ENCODE measurements at places on chromosomes 7 and 10. TPM values are rescaled to one million over a fixed set of nuclear protein-coding genes. Genes with fewer than 3 reads are reported as not detected.

GRCh38 chr10:104130041-104130440 is 8.1 kb downstream of the SFR1 start:
- H3K4me3 ChIP-seq, result no peak overlapping the region
- H3K27ac ChIP-seq, result no peak overlapping the region
- no peaks in the 10 kb centered on the region for H3K27me3 ChIP-seq
- no peaks in the 10 kb centered on the region for H3K36me3 ChIP-seq
- DNase-seq, result no peak
- H3K4me1 ChIP-seq, result no peaks in the 10 kb centered on the region

- no peaks in the 10 kb centered on the region for H3K36me3 ChIP-seq
- no peak for DNase-seq
- H3K4me3 ChIP-seq, result no peak overlapping the region
- H3K27me3 ChIP-seq, result no peaks in the 10 kb centered on the region
These were observed 291.4 kb downstream of the KLF6 start for GRCh38 chr10:3493621-3494020.

Gene TCAF2
- total RNA-seq, result 9.0 TPM

GRCh38 chr10:351770-352334 is 216.6 kb downstream of the ZMYND11 start:
- peak; percentile 70 for DNase-seq
- no peak overlapping the region for H3K27ac ChIP-seq
- H3K27me3 ChIP-seq, result no peaks in the 10 kb centered on the region
- H3K4me3 ChIP-seq, result no peak overlapping the region
- H3K4me1 ChIP-seq, result no peaks in the 10 kb centered on the region

DNA sequence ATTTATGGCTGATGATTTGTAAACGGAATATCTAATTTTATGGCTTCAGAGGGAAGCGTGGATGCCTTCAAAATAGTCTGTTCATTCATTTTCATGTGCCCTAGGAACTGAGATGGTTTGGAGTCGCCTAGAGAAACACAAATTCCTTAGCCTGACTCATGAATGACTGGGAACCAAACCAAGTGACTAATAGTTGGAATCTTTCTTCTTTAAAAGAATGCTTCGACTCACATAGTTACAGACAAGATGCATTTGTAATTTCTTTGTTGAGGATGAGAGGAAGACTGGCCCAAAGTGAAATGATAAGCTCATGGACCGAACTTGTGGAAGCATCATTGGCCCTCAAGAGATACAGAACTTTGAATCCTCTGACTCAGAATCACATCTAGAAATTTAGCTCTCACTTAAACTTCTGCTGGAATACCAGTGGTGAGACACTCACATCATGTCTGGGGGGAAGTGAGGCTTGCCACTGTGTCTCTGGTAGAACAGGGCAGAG is 1107.2 kb downstream of the NRG3 start:
- H3K27me3 ChIP-seq, result no peaks in the 10 kb centered on the region
- H3K4me1 ChIP-seq, result no peaks in the 10 kb centered on the region
- no peak overlapping the region for H3K27ac ChIP-seq

- H3K4me1 ChIP-seq, result no peaks in the 10 kb centered on the region
- H3K4me3 ChIP-seq, result no peak overlapping the region
- H3K36me3 ChIP-seq, result no peaks in the 10 kb centered on the region
- no peak for DNase-seq
These were observed 82.6 kb downstream of the ANLN start for GRCh38 chr7:36472141-36472729.

Gene SPDYE6
- not detected for total RNA-seq

Gene SUGCT
- 2.2 TPM for total RNA-seq

GRCh38 chr7:115086146-115086841 is 164.4 kb downstream of the MDFIC start:
- H3K27ac ChIP-seq, result no peak overlapping the region
- no peak overlapping the region for H3K4me3 ChIP-seq
- no peaks in the 10 kb centered on the region for H3K27me3 ChIP-seq

GRCh38 chr7:109206196-109206595 is 636.5 kb downstream of the DNAJB9 start:
- H3K27ac ChIP-seq, result no peak overlapping the region
- DNase-seq, result no peak
- no peaks in the 10 kb centered on the region for H3K4me1 ChIP-seq
- H3K36me3 ChIP-seq, result no peaks in the 10 kb centered on the region

GRCh38 chr10:98516352-98516751 is 69.6 kb upstream of the HPS1 start:
- H3K27ac ChIP-seq, result no peak overlapping the region
- DNase-seq, result no peak
- no peaks in the 10 kb centered on the region for H3K4me1 ChIP-seq

- H3K4me1 ChIP-seq, result no peaks in the 10 kb centered on the region
- H3K36me3 ChIP-seq, result no peaks in the 10 kb centered on the region
- H3K27me3 ChIP-seq, result no peaks in the 10 kb centered on the region
These were observed 266.9 kb upstream of the SHH start for GRCh38 chr7:156079156-156079555.

- no peak overlapping the region for H3K4me3 ChIP-seq
- no peaks in the 10 kb centered on the region for H3K27me3 ChIP-seq
- no peaks in the 10 kb centered on the region for H3K4me1 ChIP-seq
- no peaks in the 10 kb centered on the region for H3K36me3 ChIP-seq
- H3K27ac ChIP-seq, result no peak overlapping the region
- no peak for DNase-seq
These were observed 422.7 kb upstream of the LRGUK start for GRCh38 chr7:133704453-133704852.

Measured in suprapubic skin (tissue), 4 donors.